Naive B cell (primary cell): ENCODE measurements at places on chromosomes 16 and 17. TPM values are rescaled to one million over a fixed set of nuclear protein-coding genes. Genes with fewer than 3 reads are reported as not detected.

The CIBAR2 gene
- not detected for polyA plus RNA-seq

The KRTAP4-7 gene
- not detected for polyA plus RNA-seq

The KRTAP2-2 gene
- polyA plus RNA-seq, result not detected

The NATD1 gene
- polyA plus RNA-seq, result 0.80 TPM

The MYH3 gene
- polyA plus RNA-seq, result not detected
